ENCODE measurements at places on chromosomes 1 and 21.

DNA sequence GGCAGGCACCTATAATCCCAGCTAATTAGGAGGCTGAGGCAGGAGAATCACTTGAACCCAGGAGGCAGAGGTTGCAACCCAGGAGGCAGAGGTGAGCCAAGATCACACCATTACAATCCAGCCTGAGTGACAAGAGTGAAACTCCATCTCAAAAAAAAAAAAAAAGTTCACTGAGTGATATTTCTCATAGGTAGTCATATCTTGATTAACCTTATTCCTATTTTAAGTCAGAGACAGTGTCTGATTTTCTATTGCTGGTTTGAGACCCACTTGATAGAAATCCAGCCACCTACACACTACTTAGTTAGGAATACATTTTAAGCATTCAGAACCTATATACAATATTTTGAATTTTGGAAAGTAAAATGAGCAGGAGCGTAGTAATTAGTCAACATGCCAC, 357.4 kb upstream of the ADGRL2 start:
- no peak for DNase-seq

- no peak for DNase-seq
Measured at GRCh38 chr1:217494767-217495166, 136.1 kb downstream of the GPATCH2 start.

DNA sequence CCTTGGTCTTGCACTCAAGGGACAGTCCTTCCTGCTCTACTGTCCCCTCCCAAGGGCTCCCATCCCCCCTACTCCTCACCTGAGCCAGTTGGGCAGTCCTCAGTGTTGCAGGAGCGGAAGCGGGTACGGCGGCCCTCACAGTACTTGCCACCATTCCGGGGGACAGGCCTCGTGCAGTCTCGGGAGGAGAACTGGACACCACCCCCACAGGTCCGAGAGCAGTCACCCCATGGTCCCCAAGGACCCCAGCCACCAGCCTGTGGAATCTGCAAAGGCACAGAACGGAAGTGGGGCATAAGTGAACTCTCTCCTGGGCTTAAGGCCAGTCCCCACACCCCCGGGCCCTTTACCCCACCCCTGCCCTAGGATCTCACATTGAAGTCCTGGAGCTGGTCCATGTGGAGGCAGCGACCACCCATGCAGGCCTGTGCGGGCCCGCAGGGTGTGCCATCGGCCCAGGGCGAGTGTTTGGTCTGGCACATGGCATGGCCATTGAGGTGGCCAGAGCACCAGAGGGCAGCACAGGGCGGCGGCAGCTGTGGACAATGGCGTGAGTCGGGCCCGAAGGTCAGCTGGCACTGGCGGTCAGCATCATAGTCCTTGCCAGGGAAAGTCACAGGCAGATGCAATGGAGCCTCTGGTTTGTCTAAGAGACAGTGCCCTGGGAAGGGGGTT, 5.2 kb downstream of the ADAMTS4 start:
- no peak for DNase-seq

DNA sequence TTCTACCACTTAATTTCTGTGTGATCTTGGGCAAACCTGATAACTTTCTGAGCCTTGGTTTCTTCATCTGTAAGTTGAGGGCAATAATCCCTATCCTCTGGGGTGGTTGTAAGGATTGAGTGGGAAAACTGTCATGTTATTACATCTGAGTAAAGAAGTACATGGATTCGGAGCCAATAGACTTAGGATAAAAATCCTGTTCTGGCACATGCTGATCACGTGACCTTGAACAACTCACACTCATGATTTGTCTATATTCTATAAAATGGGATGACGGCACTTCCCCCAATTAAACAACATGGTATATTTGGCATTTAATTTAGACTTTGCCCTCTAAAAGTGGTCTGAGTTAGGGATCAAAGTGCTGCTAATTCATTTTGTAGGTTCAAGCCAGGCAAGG, 315.5 kb downstream of the PLPP3 start:
- DNase-seq: no peak

DNA sequence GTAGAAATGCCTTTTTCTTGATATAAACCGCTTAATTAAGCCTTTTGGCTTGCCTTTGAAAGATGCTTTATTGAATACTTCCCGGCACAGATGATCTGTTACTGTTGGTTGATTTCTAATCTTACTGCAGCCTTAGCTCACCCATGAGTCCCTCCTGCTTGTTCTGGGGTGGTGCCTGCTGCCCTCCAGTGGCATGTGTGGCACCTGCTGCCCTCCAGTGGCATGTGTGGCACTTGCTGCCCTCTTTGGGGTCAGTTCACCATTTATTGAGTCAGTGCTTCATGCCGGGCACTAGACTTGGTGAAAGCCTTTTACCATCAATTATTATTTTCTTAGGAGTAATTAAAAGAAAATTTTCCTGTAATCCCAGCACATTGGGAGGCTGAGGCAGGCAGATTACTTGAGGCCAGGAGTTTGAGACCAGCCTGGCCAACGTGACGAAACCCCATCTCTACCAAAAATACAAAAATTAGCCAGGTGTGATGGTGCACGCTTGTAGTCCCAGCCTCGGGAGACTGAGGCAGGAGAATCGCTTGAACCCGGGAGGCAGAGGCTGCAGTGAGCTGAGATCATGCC, 54.3 kb downstream of the ADARB1 start:
- DNase-seq: peak; percentile 86

- DNase-seq: peak; percentile 8
Measured at GRCh38 chr1:16625497-16626408, 12.4 kb upstream of the NBPF1 start.

GRCh38 chr1:31669786-31670592, 25.3 kb upstream of the PEF1 start:
- DNase-seq: peak; percentile 36

- DNase-seq: no peak
Measured at GRCh38 chr1:64280001-64280400, 76.6 kb downstream of the UBE2U start.

DNA sequence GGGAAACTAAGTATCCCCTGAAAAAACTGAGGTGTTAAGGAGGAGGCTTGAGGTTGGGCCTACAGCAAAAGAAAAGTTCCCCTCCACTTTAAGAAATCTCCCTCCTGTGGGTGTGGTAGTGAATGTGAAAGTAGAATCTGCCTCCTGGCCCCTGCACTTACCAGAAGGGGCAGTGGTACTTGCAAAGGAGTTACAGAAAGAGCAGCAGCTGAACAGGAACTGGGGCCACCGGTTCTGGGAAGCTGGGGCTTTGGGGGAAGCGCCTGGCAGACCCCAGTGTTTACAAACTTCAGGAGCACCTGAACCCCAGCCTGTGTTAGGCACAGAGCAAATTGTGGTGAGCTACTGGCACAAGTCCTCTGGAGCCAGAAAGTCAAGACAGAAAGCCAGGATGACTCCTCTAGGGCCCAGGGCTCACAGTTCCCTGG, 250.2 kb upstream of the FGGY start:
- DNase-seq: peak; percentile 64

DNA sequence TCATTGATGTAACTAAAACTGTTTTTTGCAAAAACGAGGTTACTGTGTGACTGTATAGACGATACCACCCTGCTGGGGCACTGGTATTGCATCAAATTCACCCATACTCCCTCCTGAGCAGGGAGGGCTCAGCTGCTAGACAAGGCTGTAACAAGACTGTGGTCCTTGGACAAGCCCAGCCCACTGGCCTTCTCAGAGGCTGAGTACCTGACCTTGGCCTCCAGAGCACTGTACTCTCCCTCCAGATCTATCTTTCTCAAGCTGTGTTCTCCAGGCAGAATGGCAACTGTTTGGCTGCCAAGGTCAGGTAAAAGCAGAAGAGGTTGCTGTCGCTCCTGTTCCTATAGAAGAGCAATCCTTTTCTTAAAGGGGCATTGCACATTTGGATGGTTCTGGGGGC, 8.5 kb downstream of the OLFML2B start:
- no peak for DNase-seq

- no peak for DNase-seq
Measured at GRCh38 chr1:51369171-51369570, 38.8 kb upstream of the TTC39A start.

DNA sequence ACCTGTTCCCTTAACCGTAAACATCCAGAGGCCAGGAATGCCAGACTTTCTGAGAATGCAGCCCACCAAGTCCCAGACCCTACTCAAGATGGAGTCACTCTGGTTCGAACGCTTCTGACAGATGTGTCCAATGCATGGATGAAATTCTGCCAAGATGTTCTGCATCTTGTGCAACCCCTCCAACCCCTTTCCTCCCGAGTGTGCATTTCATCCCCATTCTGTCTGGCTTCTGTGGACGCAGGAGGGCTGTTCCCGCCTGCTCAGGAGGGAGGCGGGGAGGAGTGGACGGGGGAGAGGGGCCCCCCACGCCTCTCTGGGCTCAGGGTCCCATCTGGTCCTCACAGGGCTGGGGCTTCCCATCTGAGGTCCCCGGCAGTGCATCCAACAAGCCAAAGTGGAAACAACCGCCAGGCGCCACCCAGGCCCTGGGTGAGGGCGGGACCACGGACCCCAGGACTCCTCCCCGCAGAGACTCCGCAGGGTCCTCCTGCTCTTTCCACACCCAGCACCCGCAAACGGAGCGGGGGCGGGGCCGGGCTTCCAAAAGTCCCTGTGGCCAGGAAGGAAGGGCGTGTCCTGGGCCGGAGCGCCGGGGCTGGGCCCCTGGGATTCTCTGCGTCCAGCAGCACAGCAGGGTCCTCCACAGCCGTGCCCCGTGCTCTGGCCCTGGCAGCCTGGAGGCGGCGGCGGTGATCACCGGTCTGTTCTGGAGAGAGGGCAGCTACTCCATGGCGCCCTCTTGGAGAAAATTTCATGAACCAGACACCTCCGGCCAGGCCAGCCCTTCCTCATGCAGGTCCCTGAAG, 27.8 kb upstream of the SUMO3 start:
- DNase-seq: peak; percentile 76

- no peak for DNase-seq
Measured at GRCh38 chr1:36351227-36351977, 28.0 kb upstream of the EVA1B start.

GRCh38 chr1:68958958-68959357, 462.1 kb upstream of the DEPDC1 start:
- DNase-seq: no peak

GRCh38 chr1:185680453-185680852, 53.7 kb upstream of the HMCN1 start:
- DNase-seq: peak; percentile 23

DNA sequence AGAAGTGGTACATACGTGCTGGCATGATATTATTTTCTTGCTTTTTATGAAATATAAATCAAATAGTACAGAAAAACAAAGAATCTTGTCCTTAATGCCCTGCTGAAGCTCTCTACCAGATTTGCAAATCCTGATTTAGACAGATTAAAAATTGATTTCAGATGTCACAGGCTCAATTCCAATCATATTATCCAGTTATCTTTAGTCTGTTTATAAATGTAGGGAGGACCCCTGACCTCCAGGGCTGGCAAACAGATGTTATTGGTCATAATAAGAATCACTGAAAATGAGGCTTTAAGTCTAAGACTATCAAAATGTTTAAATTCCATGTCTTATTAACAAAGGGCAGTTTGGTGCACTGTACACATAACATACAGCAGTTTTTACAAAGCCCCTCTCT, 62.1 kb downstream of the TP53BP2 start:
- no peak for DNase-seq

DNA sequence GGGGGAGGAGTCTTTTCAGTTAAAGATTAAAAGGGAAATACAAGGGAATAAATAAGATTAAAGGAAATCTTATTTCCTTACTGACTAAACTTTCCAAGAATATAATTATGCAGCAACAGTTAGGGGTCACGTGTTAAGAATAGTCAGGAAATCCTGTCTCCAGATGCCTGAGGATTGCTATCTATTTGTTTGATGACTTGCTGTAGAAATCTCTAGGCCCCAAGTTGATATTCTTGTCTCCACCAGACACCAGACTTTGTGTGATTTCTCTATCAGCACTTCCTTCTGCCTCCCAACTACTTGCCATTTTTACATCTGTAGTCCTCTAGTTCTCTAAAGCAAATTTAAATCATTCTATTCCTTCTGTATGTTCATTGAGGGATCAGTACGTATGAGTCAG, 77.5 kb downstream of the RPAP2 start:
- DNase-seq: no peak

GRCh38 chr1:167676205-167676915, 45.4 kb upstream of the MPZL1 start:
- DNase-seq: peak; percentile 52

DNA sequence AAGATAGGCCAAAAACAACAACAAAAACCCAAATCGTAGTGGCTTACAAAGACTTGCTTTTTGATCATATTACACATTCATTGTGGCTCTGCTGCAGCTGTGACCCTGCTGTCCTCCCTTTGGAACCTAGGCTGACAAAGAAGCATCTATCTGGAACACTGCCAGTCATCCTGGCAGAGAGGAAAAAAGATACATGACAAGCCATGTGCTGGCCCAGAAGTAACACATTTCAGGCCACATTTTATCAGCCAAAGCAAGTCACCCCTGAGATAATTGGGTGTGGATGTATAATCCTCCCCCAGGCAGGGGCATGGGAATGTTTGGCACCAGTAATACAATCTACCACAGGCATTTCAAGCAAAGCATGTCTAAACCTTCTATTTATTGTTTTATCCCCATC, 37.2 kb upstream of the AGO1 start:
- no peak for DNase-seq

GRCh38 chr1:6497215-6497866, 5.9 kb upstream of the PLEKHG5 start:
- peak; percentile 62 for DNase-seq

- no peak for DNase-seq
Measured at GRCh38 chr1:18893120-18893519, 9.2 kb downstream of the ALDH4A1 start.

- no peak for DNase-seq
Measured at GRCh38 chr1:42135426-42135825, 17.8 kb upstream of the GUCA2B start.

GRCh38 chr21:24188506-24188905, 1418.8 kb downstream of the MRPL39 start:
- no peak for DNase-seq

- DNase-seq: no peak
Measured at GRCh38 chr1:116494353-116494692, 76.5 kb downstream of the CD58 start.

- DNase-seq: no peak
Measured at GRCh38 chr1:207172885-207173284, 68.9 kb downstream of the C4BPA start.

DNA sequence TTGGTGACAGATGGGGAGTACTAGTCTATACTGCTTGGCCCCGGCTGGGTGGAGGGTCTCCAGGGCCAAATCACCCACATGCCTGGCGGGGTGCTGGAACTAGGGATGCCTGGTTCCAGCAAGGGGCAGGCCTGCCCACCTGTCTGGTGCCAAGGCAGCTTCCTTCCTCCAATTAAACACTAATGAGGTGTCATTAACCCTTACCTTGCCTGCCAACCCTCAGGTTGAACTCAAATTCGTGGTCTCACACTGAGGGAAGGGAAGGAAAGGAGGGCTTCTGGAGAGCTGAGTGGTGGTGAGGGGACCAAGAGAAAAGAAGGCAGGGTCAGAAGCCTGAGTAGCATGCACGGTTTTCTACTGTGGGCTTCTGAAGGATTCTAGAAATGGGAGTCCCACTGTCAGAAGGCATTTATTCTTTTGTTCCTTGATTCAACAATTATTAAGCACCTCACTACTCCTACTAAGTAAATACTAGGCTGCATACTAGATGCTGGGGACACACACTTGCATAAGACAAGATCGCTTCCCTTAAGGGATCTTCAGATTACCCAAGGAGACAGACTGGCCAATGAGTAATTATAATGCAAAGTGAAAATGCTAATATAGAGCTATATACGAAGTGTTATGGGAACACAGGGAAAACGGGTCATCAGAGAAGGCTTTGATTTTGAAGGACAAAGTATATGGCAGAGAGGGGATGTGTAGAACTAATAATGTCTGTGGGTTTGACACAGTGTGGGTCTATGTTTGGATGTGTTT, 5.9 kb upstream of the EFNA3 start:
- DNase-seq: no peak

GRCh38 chr1:47545912-47546483, 108.2 kb downstream of the FOXD2 start:
- no peak for DNase-seq

- DNase-seq: no peak
Measured at GRCh38 chr1:93081716-93082115, 2.6 kb downstream of the MTF2 start.

Data from activated CD4-positive, alpha-beta memory T cell treated with anti-CD3 and anti-CD28 coated beads for 36 hours (primary cell).